ENCODE measurements at places on chromosomes 4 and X. TPM values are rescaled to one million over a fixed set of nuclear protein-coding genes. Genes with fewer than 3 reads are reported as not detected.

RTL3 gene
- polyA plus RNA-seq = not detected

CDX4 gene
- polyA plus RNA-seq = not detected

NDNF gene
- not detected for polyA plus RNA-seq

STPG2 gene
- not detected for polyA plus RNA-seq

GATA1 gene
- not detected for polyA plus RNA-seq

MAP7D2 gene
- polyA plus RNA-seq = 2.1 TPM

MTM1 gene
- 3.5 TPM for polyA plus RNA-seq

GLUD2 gene
- polyA plus RNA-seq = 0.04 TPM

TRMT2B gene
- polyA plus RNA-seq = 4.5 TPM

CFAP99 gene
- not detected for polyA plus RNA-seq

WDR45 gene
- 41.0 TPM for polyA plus RNA-seq
